Peyer's patch (tissue), 4 donors: ENCODE measurements at places on chromosomes 7 and 10. TPM values are rescaled to one million over a fixed set of nuclear protein-coding genes. Genes with fewer than 3 reads are reported as not detected.

DNA sequence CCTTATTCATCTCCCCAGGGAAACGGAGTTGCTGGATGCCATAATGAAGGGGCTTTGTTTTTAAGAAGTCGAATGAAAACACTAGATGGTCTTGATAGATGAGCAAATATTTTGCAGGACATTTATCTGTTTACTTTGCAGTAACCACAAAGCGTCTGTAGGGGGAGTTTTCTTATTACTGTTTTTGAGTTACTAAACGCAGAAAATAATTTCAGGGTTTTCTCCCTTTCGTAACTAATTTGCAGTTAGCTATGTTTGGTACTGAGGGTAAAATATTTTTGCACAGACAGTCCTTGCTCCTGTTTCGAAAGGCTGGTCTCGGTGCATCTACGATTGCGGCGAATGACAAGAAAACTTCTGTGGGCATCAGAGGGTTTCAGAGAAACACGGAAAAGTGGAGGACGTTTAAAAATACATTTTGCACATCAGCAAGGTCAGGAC, 505.6 kb upstream of the MKI67 start:
- H3K36me3 ChIP-seq, result no peaks in the 10 kb centered on the region
- DNase-seq, result no peak
- no peak overlapping the region for H3K4me3 ChIP-seq

GRCh38 chr7:73822319-73823173, 8.2 kb upstream of the CLDN4 start:
- peak; percentile 94 for DNase-seq
- H3K4me3 ChIP-seq, result no peak overlapping the region
- peaks cover 40% of the 10 kb centered on the region for H3K4me1 ChIP-seq

DNA sequence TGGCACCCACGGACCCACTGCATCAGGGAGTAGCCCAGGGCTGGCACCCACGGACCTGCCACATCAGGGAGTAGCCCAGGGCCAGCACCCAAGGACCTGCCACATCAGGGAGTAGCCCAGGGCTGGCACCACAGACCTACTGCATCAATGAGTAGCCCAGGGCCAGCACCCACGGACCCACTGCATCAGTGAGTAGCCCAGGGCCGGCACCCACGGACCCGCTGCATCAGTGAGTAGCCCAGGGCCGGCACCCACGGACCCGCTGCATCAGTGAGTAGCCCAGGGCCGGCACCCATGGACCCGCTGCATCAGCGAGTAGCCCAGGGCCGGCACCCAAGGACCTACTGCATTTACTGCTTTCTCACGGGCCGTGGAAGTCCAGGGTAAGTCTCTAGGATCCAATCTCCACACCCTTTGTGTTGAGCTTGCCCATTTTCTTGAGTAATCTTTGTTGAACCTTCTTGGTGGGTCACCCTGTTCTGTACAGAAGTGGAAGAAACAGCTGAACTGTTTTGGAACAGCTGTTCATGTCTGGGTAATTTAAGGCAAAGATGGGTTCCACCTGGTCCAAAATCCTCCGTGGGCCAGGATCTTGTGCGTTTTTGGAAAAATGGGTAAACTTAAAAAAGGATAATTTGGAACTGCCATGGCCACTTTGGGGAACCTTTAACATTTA, 69.0 kb downstream of the VIPR2 start:
- no peak for DNase-seq
- H3K36me3 ChIP-seq, result no peaks in the 10 kb centered on the region
- no peaks in the 10 kb centered on the region for H3K27me3 ChIP-seq
- no peak overlapping the region for H3K27ac ChIP-seq

GRCh38 chr10:4519658-4520402, 306.2 kb upstream of the AKR1E2 start:
- no peaks in the 10 kb centered on the region for H3K27me3 ChIP-seq
- no peak overlapping the region for H3K4me3 ChIP-seq
- no peaks in the 10 kb centered on the region for H3K36me3 ChIP-seq
- no peak overlapping the region for H3K27ac ChIP-seq

Gene CELF2
- total RNA-seq, result 110 TPM
